ENCODE measurements at places on chromosomes 2 and 18. TPM values are rescaled to one million over a fixed set of nuclear protein-coding genes. Genes with fewer than 3 reads are reported as not detected.

The AP1S3 gene
- total RNA-seq: 23.0 TPM

The CSRNP3 gene
- 47.7 TPM for total RNA-seq

The TRAK2 gene
- total RNA-seq: 30.1 TPM

The TMEM198 gene
- total RNA-seq: 4.6 TPM

The ACMSD gene
- not detected for total RNA-seq

The VWC2L gene
- not detected for total RNA-seq

The FOXI3 gene
- 0.11 TPM for total RNA-seq

DNA sequence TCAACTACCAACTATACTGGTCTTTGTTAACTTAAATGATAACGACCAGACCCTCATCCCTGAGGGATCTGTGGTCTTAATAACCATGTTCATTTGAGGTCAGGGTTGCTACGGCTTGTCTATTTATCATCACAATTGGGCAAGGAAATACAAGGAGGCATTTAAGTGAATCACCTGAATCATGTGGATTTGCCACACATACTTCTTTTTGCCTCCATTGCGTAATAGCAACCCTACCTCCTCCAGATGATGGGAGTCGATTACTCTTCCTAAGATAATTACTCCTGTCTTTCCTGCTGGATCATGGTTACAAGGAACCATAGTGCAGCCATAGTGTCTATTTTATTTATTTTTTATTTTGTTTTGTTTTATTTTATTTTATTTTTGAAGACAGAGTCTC lies 42.2 kb downstream of the TAF4B start:
- no peaks in the 10 kb centered on the region for H3K36me3 ChIP-seq
- H3K4me3 ChIP-seq: no peak overlapping the region
- no peak for DNase-seq
- no peak overlapping the region for H3K27ac ChIP-seq
- no peaks in the 10 kb centered on the region for H3K27me3 ChIP-seq
- no peaks in the 10 kb centered on the region for H3K4me1 ChIP-seq

DNA sequence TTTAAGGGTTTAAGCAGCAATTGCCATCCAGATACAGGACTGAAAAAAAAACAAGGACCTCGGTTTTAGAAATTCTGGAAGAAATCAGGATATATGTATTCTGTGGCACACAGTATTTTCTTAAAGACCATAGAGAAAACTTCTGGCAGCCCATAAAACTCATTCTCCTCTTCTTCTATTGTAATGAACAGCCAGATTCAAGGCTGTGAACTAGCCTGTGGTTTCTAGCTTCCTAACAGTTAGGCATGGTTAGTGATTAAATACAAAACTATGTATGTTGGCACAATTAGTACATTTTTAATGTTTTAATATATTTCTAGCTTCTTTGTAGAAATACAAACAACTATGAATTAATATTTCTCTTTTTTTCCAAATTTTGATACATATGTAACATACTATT lies 555.7 kb downstream of the DSC3 start:
- H3K36me3 ChIP-seq: no peaks in the 10 kb centered on the region
- no peaks in the 10 kb centered on the region for H3K27me3 ChIP-seq
- H3K4me1 ChIP-seq: no peaks in the 10 kb centered on the region
- H3K27ac ChIP-seq: no peak overlapping the region

- H3K36me3 ChIP-seq: no peaks in the 10 kb centered on the region
- no peaks in the 10 kb centered on the region for H3K4me1 ChIP-seq
- H3K4me3 ChIP-seq: no peak overlapping the region
- no peak for DNase-seq
- no peak overlapping the region for H3K27ac ChIP-seq
Observed at GRCh38 chr2:50551868-50552267, 480.1 kb downstream of the NRXN1 start.

- no peak overlapping the region for H3K27ac ChIP-seq
- H3K4me3 ChIP-seq: peak overlapping the region; percentile 65
- peak; percentile 32 for DNase-seq
- H3K4me1 ChIP-seq: peaks cover 6% of the 10 kb centered on the region
- H3K27me3 ChIP-seq: peaks cover 24% of the 10 kb centered on the region
Observed at GRCh38 chr2:54723996-54724559, 616 bp downstream of the EML6 start.

DNA sequence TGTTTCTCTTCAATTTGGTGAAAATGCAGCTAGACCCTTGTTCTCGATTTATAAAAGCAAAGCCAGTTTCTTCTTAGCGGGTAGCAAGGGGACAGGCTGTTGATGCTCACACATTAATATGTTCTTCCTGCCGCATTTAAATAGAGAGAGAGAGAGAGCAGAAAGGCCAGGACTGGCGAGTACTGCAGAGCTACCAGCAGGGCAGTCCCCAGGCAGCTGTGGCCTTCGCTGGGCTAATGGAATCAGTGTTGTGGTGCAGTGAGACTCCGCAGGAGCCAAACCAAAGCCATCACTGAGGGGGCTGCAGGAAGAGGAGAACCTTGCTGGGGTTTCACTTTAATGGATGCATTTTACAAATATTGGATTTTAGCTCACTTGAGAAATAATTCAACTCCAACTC lies 223.6 kb downstream of the ACTR3 start:
- H3K4me3 ChIP-seq: no peak overlapping the region
- no peak overlapping the region for H3K27ac ChIP-seq
- no peaks in the 10 kb centered on the region for H3K27me3 ChIP-seq
- no peaks in the 10 kb centered on the region for H3K4me1 ChIP-seq

DNA sequence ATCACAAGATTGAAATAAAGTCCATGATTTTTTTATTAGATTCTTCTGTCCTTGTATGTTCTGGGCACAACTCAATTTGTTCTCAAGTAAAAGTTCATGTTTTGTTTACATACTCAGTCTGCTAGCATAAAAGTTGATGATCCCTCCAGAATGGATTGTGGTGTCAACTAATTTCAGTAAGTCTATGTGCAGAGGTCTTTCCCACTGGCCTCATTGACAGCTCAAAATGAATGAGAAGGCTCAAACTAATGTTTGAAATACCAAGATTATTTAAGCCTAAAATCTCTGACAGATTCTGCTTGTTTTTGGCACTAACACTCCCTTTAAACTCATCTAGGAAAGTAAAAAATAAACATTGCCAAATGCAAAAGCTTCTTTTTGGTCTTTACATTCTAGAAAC lies 561.2 kb upstream of the CNTNAP5 start:
- no peaks in the 10 kb centered on the region for H3K4me1 ChIP-seq
- no peak for DNase-seq
- no peaks in the 10 kb centered on the region for H3K36me3 ChIP-seq
- no peak overlapping the region for H3K27ac ChIP-seq
- no peaks in the 10 kb centered on the region for H3K27me3 ChIP-seq

DNA sequence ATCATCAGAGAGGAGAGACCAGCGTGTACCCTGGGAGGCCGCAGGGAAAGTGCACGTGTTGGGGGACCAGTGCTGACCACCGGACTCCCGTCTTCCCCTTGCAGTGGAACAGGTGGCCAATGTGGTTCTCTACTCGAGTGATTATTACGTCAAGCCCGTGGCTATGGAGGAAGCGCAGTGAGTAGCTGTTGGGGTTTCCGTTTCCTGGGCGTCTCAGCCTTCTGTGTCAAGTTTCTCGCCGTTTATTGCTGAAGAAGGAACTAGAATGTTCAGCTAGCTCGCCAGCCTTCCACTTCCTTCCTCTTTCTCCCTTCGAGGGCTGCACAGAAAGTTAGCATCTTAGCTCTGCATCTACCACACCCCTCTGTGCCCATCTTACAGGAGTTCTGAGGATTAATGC lies 22.8 kb upstream of the DGKD start:
- H3K4me3 ChIP-seq: no peak overlapping the region
- peak overlapping the region; percentile 79 for H3K27ac ChIP-seq
- peak; percentile 45 for DNase-seq

- H3K4me3 ChIP-seq: peak within 1 kb of the TSS; percentile 56
Observed at GRCh38 chr2:229714080-229714735, at the start of gene DNER. TSS of gene DNER (minus strand) at chr2:229714555. CDS start at chr2:229714423, 132 bp downstream.

GRCh38 chr2:197144183-197144582 lies 166.4 kb downstream of the ANKRD44 start:
- H3K27me3 ChIP-seq: no peaks in the 10 kb centered on the region
- H3K4me1 ChIP-seq: peaks cover 27% of the 10 kb centered on the region
- H3K36me3 ChIP-seq: no peaks in the 10 kb centered on the region
- H3K27ac ChIP-seq: no peak overlapping the region
- DNase-seq: no peak
